ENCODE measurements at places on chromosomes 6 and 20.

DNA sequence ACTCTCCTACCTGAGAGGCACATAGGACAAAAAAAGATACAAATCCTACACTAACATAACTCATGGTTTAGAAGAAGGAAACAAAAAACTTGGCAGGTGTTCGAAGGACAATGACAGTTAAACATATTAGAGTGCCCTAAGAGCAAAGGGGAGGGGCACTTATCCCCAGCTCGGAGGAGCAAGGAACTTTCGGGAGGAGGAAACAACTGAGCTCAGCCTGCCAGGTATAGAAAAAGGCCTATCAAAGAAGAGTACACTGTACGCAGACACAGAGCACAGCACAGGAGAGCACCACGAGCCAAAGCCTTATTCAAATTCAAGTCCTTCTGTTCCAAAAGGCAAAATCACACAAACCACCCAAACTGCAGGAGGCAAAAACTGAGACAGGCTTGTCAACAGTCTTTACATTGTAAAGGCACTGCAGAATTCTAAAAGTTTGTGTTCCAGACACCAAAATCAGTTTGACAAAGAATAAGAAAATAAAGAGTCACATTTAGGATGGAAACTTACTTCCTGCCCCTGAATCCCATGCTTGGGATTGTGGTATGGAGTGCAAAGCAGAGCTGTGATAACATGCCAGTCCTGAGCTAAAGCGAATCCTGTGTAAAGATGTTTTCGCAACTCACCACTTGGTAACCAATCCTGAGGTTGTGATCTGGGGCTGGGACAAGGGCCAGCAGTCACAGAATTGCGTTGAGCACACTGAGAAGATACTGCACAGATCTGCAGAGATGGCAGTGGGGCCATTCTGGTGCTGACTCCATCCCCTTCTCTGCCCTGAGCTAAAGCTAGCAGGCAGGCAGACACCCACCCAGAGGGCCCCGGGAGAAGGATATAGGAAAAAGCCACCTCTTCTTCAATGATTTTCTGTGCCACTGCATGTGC, 108.6 kb downstream of the CHD6 start:
- DNase-seq = no peak

- no peak for DNase-seq
Measured at GRCh38 chr6:145235207-145235606, 500.1 kb downstream of the EPM2A start.

- no peak for DNase-seq
Measured at GRCh38 chr6:15947436-15947835, 181.4 kb upstream of the MYLIP start.

- DNase-seq = no peak
Measured at GRCh38 chr6:20061952-20062351, 150.3 kb downstream of the MBOAT1 start.

Measured in activated T-cell treated with anti-CD3 and anti-CD28 coated beads for 48 hours (primary cell).